NCI-H1436 (cell line): ENCODE measurements at places on chromosomes 2 and 18.

- no peak for DNase-seq
These were observed 87.6 kb upstream of the TEX51 start for GRCh38 chr2:126811101-126811500.

GRCh38 chr2:84816426-84817026, 64.4 kb downstream of the TRABD2A start:
- no peak for DNase-seq

DNA sequence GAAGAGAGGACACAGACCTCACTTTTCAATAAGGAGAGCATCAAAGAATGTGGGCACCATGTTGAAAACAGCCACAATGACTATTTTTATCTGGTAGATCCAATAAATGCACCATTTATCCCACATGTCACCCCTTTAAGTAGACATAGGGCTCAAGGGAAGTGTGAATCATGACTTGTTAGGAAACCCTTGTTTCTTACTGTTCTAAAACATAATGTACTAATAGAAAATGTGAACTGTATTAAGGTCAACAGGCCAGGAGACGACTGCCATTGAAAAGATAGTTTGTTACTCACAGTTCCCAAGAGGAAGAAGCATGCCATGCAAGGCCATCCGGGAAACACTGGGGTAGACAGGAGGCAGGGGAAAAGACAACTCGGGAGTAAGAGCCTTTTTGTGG, 137.7 kb downstream of the EN1 start:
- no peak for DNase-seq

- no peak for DNase-seq
These were observed 298.8 kb upstream of the FANCL start for GRCh38 chr2:58539973-58540372.
